ENCODE measurements at places on chromosomes 12 and 14.

GRCh38 chr12:13175499-13175898 lies 21.0 kb upstream of the EMP1 start:
- no peak for DNase-seq

DNA sequence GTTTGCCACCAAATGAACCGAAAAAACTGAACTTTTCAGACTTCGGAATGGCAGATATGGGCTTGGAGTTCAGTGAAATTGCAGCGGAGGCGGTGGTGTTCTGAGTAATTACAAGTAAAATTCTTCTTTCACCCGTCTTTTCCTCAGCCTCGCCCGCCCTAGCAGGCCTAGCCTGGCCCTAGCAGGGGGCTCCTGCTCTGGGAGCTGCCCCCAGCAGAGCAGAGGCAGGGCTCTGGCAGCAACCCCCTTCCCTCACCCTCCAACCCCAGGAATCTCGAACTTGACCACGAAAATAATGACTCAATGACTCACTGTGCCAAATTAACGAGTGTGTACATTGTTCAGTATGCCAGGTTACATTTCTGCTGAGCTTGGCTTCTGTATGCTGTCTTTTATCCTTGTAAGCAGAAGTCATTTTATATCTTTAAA lies 1.1 kb downstream of the PAPLN start:
- DNase-seq, result no peak

GRCh38 chr12:97561619-97562290 lies 99.2 kb downstream of the RMST start:
- DNase-seq, result no peak

DNA sequence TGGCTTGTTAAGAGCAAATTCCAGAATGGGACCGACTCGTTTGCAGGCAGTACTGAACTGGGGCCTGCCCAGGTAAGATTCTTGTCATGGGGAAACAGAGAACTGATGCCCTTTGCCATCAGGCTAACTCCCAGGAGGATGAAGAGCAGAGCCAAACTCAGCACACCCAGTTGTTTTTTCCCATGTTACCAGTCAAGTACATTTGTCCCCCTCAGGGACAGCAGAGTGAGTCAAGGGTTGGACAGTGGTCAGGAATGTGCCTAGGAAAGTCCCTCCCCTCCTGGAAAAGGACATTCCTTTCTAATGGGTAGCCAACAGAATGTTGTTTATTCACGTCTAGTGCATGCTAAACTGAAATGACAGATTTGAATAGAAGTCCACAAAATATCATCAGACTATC lies 1.6 kb downstream of the ART4 start:
- DNase-seq, result no peak

DNA sequence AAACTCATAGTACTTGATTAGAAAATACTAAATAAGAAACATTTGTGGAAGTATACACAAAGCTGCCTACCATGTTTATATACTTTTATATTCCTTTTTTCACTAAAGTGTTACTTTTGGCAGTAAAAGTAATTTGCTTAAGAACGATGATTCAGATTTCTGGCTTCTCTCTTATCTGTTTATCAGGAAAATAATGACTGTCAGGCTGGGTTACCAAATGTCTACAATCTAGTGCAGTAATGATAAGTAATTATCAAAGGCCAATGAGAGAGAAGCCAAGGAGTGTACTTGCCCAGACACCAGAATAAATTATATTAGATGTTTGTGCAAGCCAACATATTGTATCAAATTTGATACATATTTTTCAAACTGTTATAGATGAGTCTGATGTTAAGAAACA lies 113.4 kb downstream of the RALGAPA1 start:
- DNase-seq, result no peak

DNA sequence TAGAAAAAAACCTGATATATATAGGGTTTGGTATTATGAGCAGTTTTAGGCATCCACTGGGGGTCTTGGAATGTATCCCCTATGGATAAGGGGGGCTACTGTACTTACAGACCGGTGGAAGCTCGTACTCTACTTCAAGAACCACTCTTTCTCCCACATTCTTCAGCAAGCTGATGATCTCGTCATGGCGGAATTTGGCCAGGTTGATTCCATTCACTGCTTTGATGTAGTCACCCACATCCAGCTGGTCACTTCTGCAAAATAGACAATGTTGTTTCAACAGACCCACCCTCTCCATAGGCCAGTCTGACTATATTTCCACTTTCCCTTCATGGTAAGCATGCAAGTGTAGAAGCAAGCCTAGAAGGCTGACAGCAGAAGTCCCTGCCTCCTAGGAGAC lies 139.9 kb downstream of the GRIP1 start:
- DNase-seq, result no peak

Measured in bone marrow (tissue), 2 donors.